Dorsolateral prefrontal cortex (tissue), 122 donors: ENCODE measurements at places on chromosomes 12 and 14.

DNA sequence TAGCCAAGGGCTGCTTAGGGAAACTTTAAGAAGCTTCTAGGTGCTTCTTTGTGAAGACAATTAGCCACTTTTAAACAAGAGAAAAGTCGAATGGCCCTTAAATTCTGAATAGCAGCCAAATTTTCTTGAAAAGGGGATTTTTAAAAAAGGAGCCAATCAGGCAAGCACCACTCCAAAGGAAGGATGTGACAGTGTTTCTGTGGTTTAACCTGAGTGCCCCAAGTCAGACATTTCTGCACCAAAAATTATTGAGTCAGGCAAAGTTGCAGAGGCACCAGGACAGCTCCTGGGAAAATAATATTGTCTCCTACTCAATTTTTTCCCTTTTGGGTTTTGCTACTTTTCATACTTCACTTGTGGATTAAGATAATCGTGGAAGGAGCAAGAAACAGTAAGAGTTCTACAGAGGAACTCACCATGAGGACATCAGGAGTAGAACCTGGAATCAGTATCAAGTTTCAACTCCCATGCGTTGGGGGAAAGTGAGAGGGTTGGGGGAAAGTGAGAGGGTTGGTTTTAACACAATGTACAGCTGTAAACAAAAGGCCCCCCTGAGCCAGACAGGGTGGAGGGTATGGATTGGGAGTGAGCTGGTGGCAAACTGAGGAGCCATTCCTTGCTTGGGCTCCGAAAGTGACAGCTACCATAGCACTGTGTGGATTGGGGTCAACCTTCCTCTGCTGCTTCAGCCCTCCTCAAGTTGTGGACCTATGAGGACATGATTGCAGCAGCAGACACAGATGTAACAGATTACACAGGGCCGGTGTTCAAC lies 90.8 kb downstream of the SLC38A1 start:
- DNase-seq, result no peak

GRCh38 chr14:64693810-64694165 lies 10.4 kb upstream of the PLEKHG3 start:
- no peak for DNase-seq

DNA sequence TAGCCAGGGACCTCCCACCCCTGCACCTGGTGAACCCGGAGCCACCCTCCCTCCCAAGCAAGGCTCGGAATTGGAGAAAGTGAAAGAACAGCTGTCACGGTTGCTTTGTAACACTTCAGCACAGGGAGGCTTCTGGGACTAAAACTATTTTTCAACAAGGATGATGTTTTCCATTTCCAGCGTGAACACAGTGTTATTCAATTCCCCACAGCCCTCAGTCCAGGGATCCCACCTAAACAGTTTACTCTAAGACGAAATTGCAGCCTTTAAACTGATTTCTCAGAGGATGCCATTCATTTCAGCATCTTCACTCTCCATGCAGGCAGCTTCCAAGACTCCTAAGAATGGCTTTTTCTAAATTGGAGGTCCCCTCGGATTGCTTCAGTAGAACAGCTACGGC lies 229.2 kb downstream of the SLC15A4 start:
- DNase-seq, result no peak

- DNase-seq, result no peak
These were observed 6.4 kb upstream of the ALX1 start for GRCh38 chr12:85273381-85274314.

DNA sequence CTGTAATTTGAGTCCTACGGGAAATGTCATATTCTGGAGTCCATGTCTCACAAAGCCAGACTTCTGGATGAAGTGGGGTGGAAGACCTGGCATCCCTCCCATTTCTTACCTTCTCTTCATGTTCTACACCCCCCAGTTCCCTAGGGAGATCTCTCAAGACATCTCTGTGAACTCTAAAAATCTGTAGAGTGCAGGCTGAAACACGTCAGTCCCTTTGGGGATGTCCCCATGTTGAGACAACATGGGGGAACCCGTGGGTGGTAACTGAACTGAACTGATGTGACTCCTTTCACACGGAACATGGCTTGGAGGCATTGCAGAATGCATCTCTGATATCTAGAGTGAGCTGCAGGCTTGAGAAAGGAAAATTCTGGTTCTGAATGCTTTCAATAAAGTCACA lies 15.2 kb downstream of the SERPINA12 start:
- DNase-seq, result no peak

DNA sequence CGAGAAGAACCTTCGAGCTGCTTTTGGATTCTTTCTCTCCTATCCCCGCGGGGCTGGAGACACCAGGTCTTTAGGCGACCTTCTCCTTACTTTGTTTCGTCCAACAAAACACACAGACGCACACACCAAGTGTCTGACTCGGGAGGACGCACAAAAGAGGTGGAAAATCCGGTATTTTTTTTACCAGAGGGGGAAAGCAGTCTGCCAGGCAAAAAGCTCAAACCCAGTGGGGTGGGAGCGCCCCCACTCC lies 2.1 kb downstream of the SIX4 start:
- no peak for DNase-seq

GRCh38 chr14:59253527-59253926 lies 65.1 kb downstream of the DAAM1 start:
- no peak for DNase-seq
